ENCODE measurements at places on chromosomes 2 and 18.
A peak's percentile ranks its signal among the peaks of the same experiment; 100 is the strongest.

GRCh38 chr18:23856466-23857163 lies 157.9 kb upstream of the TTC39C start:
- no peak for DNase-seq

- DNase-seq = no peak
These were observed 350.5 kb downstream of the ARL6IP6 start for GRCh38 chr2:153068915-153069314.

DNA sequence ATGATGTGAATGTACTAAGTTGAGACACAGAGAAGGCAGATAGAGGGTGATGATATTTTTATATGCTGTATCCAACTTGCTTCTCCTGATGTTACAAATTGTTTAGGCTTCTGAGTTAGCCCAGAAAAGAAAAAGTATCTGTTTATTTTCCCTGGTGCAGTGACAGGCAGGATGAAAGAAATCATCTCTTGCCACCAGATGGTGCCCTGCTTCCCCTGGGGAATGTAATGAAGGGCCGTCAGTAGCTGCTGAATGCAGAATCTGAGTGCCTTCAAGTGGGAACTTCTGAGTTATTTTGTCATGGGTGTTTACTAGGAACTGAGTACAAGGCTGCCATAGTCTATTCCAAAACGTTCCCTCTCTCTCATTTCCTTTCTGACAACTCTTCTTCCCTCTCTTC lies 525.6 kb downstream of the MBD2 start:
- DNase-seq = no peak

- DNase-seq = peak; percentile 91
These were observed 25.3 kb upstream of the NOTO start for GRCh38 chr2:73176881-73177644.

DNA sequence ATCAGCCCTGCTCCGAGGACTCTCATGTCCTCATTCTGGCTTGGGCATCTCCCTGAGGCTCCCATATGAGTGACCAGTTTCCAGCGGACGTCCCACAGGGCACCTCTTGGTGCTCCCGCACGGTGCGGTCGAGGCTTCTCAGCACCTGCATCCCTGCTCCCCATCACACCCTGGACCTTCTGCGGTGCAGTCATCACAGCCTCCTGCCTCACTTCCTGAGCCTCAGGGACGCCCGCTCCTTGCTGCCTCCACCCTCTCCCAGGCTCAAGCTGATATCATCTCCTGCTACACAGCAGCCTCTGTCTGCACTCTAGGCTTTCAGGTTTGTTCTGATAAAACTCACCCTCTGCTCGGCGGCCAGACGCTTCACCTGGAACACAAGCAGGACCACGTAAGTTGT lies 185.0 kb downstream of the TMEM18 start:
- DNase-seq = no peak

- DNase-seq = no peak
These were observed 141.3 kb downstream of the AFF3 start for GRCh38 chr2:100000915-100001707.

DNA sequence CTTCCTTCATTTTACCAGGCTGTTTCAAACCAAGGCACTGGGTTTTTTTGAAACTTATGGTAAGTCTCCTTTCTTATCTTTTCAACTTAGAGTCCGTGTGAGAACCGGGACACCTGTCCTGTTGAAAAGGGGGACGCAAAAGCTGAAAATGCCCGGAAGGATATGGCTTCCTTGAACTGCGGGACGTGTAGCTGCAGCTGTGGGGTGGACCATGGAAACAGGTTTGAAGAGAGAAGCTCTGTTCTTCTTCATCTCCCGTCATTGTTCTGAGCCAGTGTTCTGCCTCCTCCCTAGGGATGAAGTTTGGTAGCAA lies 29.5 kb upstream of the DNAJC27 start:
- no peak for DNase-seq

GRCh38 chr2:20838016-20838415 lies 15.1 kb upstream of the LDAH start:
- no peak for DNase-seq

- DNase-seq = peak; percentile 87
These were observed at the start of gene MRPS5 for GRCh38 chr2:95121407-95122196. Gene MRPS5 (minus strand): TSS chr2:95121808. CDS start chr2:95121791, 17 bp downstream.

- no peak for DNase-seq
These were observed 43.7 kb upstream of the FZD5 start for GRCh38 chr2:207813221-207813916.

DNA sequence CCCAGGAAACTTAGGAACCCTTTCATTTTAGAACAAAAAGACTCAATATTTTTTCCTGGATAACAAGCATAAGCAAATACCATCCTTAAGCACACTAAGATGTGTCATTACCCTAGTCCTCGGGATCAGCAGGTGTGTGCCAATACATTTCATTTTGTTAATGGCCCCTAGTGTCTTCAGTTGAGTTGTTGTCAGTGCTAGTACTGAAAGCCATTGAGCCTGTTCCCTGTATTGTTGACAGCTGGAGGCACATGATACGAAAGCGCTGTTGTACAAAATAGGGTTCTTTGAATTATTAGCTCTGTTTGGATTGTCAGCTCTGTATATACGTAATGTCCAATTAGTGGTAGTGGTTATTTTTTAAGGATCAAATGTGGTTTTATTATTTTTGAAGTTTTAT lies 29.5 kb downstream of the VAPA start:
- DNase-seq = no peak

- no peak for DNase-seq
These were observed 49.8 kb downstream of the RAMP1 start for GRCh38 chr2:237909075-237909695.

- DNase-seq = no peak
These were observed 413.3 kb downstream of the BCL11A start for GRCh38 chr2:60140185-60140584.

- DNase-seq = no peak
These were observed 104.5 kb downstream of the TWIST2 start for GRCh38 chr2:238952261-238952919.

DNA sequence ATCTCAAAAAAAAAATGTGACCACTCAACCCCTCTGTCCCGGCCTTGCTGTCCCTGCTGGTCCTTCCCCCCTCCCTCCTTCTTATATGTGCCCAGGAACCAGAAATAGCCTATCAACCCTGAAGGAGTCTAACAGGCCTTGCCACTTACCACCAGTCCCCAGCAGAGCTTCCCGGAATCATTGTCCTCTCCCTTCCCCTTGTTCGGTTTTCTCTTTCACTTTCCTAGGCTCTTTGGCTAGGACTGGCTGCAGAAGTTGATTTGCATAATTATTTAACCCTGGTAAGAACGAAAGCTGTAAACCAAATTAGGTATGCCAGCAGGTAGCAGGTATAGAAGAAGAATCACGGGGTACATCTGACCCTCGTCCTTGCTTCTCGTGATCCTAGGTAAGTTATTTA lies 72.6 kb upstream of the ZNF532 start:
- DNase-seq = no peak

GRCh38 chr18:54720620-54721019 lies 107.7 kb upstream of the RAB27B start:
- no peak for DNase-seq

- no peak for DNase-seq
These were observed 164.8 kb downstream of the WDR7 start for GRCh38 chr18:56815926-56816325.

GRCh38 chr2:231222318-231223000 lies 24.0 kb downstream of the ARMC9 start:
- DNase-seq = no peak

DNA sequence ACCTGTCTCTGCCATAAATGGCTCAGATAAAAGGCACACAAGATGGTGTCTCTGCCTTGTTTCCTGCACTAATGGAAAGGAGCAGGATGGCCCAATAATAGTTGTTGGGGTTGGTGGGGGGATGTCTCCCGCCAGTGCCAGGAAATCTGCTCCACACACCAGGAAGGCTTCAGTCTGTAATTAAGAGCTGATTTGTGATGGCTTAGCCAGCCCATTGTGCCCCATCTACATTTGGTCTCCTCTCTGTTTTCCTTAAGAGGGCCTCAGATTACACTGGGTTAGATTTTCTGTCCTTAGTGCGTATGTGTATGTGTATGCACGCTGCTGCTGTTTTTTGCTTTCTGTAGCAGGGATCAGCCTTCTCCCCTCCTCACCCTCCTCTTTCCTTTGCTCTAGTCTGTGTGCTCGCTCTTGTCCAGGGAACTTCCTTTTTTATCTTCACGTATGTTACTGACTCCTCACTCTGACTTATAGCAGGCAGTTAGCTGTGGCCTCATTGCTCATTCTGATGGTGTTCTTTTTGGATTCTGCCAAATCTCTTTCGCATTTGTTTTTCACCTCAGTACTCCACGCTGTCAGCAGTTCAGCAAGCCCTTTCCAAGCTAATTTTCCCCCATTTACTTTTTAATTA lies 33.4 kb upstream of the MGAT5 start:
- DNase-seq = no peak

DNA sequence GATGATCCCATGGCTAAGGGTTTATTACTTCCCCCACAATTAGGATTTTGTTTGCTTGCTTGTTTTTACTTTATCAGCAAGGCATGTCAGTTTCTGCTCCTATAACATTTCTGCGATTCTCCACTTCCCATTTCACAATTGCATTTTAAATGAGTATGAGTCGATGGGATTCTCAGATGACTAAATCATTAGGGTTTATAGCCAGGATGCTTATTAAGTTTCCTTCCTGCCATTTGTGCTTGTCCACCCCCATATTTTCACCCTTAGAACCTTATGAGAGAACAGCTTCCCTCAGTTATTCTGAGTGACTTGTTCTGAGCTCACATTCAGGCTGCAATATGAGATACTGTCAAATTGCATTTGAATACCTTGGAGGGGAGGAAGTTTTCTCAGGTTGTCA lies 37.9 kb upstream of the C1GALT1C1L start:
- no peak for DNase-seq

DNA sequence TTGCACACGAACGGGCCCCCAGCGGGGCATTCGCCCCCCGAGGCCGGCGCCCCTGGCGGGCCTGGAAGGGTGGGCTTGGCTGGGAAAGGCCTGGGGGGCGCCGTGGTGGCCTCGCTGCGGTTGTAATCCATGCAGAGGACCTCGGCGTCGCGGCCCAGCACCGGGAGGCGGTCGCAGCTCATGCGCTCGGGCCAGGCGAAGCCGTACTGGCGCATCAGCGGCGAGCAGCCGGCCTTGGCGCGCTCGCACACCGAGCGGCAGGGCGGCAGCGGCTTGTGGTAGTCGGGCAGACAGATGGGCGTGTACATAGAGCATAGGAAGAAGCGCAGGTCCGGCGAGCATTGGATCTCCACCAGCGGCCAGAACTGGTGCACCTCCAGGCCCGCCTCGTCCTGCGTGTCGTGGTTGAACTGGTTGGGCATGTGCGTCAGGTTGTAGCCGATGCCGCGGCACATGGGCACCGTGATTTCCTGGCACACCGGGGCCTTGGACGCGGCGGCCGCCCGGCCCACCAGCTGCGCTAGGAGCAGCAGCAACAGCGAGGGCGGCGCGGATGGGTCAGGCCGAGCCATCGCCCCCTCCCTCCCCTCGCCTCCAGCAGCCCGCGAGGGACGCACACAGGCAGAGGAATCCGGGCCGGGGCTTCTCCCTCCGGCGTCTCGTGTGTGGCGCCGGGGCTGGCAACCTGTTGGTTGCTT lies 1.4 kb downstream of the FZD5 start:
- no peak for DNase-seq

DNA sequence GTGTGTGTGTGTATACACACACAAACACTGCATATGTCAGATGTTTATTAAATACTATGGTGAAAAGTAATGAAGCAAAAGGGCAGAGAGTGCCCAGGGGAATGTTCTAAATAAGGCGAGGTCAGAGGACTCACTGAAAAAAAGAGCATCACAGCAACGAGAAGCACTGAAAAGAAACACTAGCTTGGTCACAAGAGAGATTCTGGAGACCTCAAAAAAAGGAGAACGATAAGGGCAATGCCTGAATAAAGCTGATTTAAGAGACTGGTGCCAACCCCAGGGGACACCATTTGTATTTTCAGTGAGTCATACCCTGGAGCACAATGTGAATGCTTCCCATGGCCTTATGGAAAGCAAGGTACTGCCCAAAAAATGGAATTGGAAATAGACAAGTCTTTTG lies 14.5 kb downstream of the SLC40A1 start:
- DNase-seq = no peak

- DNase-seq = no peak
These were observed 56.1 kb upstream of the TANK start for GRCh38 chr2:161104054-161104553.

- DNase-seq = no peak
These were observed 42.6 kb downstream of the MCFD2 start for GRCh38 chr2:46872902-46873603.

GRCh38 chr2:36128359-36128758 lies 227.2 kb upstream of the CRIM1 start:
- DNase-seq = no peak

GRCh38 chr2:195606179-195606578 lies 50.8 kb upstream of the SLC39A10 start:
- no peak for DNase-seq

- DNase-seq = no peak
These were observed 385.9 kb upstream of the CYRIA start for GRCh38 chr2:17051538-17051937.

- no peak for DNase-seq
These were observed 14.5 kb upstream of the NAB1 start for GRCh38 chr2:190634381-190634780.

- no peak for DNase-seq
These were observed 160.3 kb downstream of the TMEM18 start for GRCh38 chr2:516944-517343.

- no peak for DNase-seq
These were observed 8.7 kb upstream of the ERMN start for GRCh38 chr2:157334335-157334734.

DNA sequence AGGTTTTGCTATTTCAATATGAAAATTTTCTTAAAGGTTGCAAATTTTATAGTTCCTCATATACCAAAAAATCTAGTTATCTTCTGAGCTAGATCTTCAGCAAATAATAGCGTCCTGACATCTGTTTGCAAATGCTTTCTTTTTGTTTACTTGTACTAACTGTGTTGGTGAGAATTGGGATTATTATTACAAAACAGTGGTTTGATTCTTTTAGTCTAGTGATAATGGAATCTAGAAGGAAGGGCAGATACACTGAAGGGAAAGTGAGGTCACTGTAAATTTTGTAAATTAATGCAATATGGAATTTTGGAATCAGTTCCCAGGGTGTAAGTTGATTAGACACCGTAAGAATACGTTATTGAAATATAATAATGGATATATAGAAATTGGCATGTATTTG lies 36.2 kb upstream of the NT5C1B start:
- no peak for DNase-seq

DNA sequence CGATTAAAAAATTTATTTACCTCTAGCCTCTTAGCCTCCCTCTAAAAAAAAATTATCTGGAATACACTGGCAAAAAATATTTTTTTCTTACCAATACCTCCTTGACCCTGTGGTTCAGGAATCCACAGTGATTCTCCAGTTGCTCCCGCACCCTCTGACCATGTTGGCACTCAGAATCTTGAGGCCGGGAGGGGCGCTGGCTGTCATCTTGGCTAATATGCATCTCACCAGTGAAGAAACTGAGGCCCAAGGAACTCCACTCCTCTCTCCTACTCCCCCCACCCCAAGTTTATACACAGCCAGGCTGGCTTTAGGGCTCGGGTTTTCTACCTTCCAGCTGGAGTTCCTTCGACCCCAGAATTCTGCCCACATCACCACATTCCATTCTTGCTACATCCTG lies 97.8 kb upstream of the THOC1 start:
- DNase-seq = no peak

- no peak for DNase-seq
These were observed 64.0 kb downstream of the RALBP1 start for GRCh38 chr18:9539283-9539682.
